CD4-positive, alpha-beta T cell treated with Interleukin-12 subunit alpha and Interleukin-12 subunit beta, for 1 hour (primary cell): ENCODE measurements at places on chromosomes 6 and 20.

DNA sequence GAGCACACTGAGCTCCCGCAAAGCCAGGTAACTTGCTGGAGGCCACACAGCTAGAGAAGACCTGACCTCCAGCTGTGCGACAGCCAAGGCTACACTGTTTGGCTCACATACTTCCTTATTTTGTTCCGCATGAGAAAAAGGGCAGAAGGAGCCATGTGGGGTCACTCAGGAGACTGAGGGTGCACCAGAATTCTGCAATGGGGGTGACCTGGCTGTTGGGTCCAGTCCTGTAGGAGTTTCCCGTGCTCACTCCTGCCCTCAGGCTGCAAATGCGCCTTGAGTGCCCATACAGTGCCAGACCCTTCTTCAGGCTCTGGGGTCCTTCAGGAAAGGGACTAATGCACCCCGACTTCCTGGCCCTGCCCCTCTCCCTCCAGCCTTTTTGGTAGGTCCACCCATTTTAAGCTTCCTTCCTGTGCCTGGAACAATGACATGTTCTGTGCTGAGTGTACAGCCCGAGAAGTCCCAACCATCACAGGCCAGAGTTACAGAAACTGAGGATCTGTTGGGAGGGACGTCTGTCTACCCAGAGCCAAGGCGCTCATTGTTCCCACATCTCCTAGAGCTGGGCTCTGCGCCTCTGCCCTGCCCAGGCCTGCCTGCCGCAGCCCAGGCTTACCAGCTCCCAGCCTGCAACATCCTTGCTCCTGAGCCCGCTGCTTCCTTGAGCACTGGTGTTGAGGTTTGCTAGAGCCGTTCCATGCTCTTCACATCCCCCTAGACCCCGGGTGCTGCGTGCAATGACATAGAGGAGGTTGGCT lies 33.5 kb upstream of the CD93 start:
- no peak for DNase-seq

GRCh38 chr20:14723614-14724013 lies 386.2 kb upstream of the FLRT3 start:
- DNase-seq = no peak

GRCh38 chr20:23915844-23916243 lies 36.3 kb upstream of the CST5 start:
- DNase-seq = no peak

DNA sequence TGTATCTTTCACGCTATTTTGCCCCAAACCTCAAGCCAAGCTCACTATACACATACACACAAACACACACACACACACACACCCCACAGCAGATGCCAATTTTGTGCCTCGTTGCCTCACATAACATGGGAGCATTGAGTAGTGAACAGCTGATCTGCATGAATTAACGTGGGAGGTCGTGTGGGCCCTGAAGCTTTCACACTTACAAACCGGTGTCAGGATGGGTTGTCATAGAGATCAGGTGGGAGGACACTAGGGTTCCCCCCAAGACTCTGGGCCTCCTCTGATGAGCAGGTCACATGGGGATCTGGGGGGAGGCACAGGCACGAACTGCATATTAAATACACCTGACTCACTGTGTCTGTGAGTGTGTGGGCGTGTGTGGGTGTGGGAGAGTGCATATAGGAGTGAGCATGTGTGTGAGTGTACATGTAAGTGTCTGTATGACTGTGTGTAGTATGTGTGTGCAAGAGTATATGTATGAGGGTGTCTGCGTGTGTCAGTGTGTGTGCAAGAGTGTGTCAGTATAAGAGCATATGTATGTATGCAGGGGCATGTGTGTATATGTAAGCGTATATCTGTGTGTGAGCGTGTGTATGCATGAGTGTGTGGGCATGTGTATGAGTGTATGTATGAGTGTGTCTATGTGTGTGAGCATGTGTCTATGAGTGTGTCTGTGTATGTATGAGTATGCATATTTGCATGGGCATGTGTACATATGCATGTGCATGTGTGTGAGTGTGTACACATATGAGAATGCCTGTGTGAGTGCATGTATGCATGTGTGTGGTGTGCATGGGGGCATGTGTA lies 370.4 kb downstream of the PREX1 start:
- DNase-seq = no peak
